ENCODE measurements at places on chromosomes 7 and 10.

DNA sequence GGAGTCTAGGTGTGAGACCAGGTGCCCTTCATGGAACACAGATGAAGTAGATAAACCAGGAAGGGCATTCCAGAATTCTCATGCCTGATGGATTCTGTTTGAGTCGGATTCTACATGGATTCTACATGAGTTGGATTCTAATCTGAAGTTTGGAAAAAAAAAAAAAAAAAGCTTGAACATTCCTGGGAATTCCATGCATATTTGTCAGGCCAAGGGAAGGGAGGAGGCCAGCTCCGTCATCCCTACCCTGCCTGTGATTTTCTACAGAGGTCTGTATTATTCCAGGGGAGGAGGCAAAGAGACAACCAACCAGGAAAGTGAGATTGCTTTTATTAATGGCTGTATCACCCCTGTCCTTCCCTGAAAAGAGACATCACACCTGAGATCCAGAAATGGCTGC lies 27.8 kb upstream of the EBLN1 start:
- DNase-seq = no peak

- no peak for DNase-seq
These were observed 20.0 kb upstream of the GATA3 start for GRCh38 chr10:8034466-8035005.

GRCh38 chr10:123769647-123770046 lies 103.5 kb downstream of the GPR26 start:
- DNase-seq = no peak

- no peak for DNase-seq
These were observed 218.9 kb downstream of the FAM107B start for GRCh38 chr10:14555807-14556206.

DNA sequence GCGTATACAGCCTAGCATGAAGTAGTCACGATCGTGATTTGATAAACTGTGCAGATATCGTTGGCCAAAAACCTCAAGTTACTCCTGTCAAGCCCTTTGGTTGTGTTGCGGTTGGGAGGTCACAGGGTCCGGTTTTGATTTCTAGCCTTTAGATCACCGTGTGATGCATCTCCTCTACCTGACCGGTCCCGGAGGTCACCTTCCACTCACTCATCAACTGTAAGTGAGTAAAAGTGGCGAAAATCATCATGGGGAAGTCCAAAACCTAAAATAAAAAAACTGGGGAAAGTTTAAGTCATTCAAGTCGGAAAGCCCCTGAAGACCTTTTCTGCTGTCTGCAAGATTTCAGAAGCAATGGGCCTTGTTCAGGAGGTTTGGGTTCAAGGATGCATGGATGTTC lies 62.8 kb downstream of the ADARB2 start:
- no peak for DNase-seq

- DNase-seq = no peak
These were observed 636.2 kb upstream of the ANKRD30A start for GRCh38 chr10:36489181-36489580.

- DNase-seq = no peak
These were observed 233.6 kb downstream of the SEMA3D start for GRCh38 chr7:84953234-84953633.

GRCh38 chr10:76055963-76056362 lies 624.5 kb downstream of the LRMDA start:
- DNase-seq = no peak

DNA sequence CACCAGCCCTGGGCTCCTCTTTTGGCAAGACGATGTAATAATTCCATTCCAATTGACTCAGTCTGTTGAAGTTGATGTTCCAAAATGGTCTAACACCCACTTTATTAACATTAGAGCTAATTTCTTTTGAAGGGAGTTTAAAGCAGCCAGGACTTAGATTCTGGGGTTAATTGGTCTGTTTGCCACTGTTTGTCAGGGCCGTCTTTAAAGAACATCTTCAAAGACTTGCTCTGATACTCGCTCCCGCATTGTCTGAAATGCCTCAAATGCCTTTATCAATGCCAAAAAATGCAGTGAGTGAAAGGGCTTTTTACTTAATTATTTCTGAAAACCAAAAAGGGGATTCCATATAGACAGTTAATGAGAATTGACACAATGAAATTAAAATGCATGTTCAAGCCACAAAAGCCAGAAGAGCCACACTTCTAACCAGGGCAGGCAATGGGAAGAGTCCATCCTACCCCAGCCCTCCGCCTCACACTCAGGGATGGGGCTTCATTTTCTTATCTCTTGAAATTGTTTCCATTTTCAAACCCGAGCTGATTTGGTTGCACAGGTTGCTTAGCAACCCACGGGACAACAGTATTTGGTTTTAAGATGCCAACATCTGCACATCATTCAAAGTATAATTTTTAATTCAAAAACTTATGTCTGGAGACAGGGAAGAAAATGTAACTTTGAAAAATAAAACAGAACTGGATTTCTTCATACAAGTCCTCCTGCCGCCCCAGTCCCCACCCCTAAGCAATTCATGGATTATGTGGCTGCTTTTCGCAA lies 163.0 kb downstream of the FGFR2 start:
- no peak for DNase-seq

DNA sequence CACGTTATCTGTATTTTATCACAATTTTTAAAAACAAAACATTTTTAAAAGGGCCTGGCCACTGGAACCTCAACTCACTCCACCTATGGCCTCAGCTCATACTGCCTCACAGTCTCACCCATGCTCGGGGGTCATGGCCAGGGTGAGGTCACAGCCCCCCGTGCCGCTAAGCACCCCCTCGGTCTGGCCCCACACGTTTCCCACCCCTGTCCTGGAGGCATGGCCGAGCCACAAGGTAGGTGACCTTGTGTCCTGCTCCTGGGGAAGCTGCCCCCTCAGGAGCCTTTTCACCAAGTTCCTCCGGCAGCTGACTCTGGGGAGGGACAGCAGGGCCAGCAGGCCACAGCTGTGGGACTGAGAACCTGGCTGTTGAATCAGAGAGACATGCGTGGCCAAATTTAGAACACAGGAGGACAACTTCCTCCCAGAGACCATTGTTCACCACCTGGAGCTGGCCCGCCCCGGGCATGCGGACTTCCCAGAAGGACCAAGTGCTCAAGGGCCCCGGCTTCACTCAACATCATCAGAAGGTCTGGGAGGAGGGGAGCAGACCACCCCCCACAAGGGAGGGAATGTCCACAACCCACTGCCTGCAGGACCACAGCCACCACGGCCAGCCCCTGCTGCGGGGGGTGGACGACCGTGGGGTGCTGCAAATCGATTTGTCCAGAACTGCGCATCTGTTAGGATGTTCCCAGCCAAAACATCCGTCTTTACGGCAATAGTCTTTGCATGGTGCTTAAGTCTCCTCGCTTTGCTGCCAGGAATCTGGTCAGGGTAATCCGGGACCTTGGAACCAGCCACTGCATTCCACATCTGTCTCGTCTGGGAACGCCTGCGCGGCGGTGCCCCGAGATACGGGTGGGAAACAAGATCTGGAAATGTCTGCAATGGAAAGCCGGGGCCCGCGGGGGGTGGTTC lies 48.6 kb upstream of the PDGFA start:
- DNase-seq = no peak

DNA sequence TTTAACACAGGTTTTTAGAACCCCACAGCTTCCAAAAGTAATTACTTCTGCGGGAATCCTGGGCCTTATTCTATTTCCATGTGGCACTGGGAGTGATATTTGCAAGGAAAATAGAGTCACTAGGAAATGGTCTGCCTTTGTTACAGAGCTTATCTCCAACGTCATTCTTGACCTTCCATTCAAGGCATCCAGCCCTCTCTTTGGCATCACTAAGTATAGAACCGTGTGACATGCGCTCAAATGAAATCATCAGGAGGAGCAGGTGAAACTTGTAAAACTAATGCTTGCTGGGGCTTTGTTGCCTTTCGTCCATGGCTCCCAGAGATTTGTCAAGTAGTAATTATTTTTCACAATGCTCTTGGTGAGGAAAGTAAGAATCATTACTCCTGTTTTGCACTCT lies 73.4 kb downstream of the PAPSS2 start:
- DNase-seq = no peak

Data from stimulated activated CD4-positive, alpha-beta T cell treated with anti-CD3 and anti-CD28 coated beads, Interleukin-4, amount 100 ng/mL, for 24 hours (primary cell).